Chondrocyte (in vitro differentiated cells): ENCODE measurements at places on chromosomes 13 and 19. TPM values are rescaled to one million over a fixed set of nuclear protein-coding genes. Genes with fewer than 3 reads are reported as not detected.

- no peak for DNase-seq
- H3K4me1 ChIP-seq = no peaks in the 10 kb centered on the region
- no peak overlapping the region for H3K4me3 ChIP-seq
- peaks cover 17% of the 10 kb centered on the region for H3K27me3 ChIP-seq
- no peaks in the 10 kb centered on the region for H3K36me3 ChIP-seq
Observed at GRCh38 chr13:102940143-102940542, 94.3 kb downstream of the ERCC5 start.

GRCh38 chr13:51453959-51454703 is 1.3 kb upstream of the INTS6 start:
- peaks cover 29% of the 10 kb centered on the region for H3K4me1 ChIP-seq
- H3K27ac ChIP-seq = peak overlapping the region; percentile 98
- DNase-seq = no peak
- H3K4me3 ChIP-seq = peak overlapping the region; percentile 87
- H3K36me3 ChIP-seq = peaks cover 10% of the 10 kb centered on the region
- no peaks in the 10 kb centered on the region for H3K27me3 ChIP-seq

- peak overlapping the region; percentile 100 for H3K27ac ChIP-seq
- peaks cover 14% of the 10 kb centered on the region for H3K36me3 ChIP-seq
- no peak for DNase-seq
Observed at GRCh38 chr19:40717880-40718773, 1.2 kb downstream of the ITPKC start.

DNA sequence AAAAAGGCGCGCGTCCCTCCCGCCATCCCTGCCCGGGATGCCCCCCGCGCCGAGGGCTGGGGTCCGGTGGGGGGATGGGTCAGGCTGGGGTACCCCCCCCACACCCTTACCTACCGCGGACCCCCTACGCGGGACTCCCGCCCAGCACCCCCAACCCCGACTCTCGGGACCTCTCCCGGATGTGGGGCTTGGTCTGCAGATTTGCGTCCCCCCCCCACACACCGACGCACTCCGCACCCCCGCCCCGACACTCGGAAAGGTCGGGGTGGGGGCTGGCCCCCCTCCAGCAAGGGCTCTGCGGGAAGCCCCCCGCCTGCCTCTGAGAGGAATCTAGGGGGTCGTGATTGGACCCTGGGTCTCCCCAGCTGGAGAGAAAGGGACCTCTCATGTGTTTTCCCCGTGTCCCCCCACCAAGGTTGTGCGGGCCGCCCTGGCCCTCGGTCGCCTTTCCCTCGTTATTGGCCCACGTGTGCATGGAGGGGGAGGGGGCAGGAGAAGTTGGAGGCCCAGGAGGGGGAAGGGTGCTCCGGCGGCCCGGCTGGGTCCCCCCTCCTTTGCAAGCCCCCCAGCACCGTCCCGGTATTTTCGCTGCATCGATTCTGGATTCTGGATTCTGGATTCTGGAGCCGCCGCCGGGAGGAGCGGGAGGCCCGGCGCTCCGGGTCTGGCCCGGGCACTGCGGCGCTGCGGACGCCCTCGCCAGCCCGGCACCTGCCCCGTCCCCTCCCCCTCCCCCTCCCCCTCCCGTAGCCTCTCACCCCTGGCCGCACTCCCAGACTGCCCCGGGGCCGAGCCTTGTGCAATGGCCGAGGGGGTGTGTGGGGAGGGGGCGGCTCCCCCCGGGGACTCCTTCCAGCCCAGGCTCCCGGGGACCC is 607 bp downstream of the NFIC start:
- peak overlapping the region; percentile 72 for H3K4me3 ChIP-seq
- no peaks in the 10 kb centered on the region for H3K27me3 ChIP-seq
- H3K4me1 ChIP-seq = peaks cover 58% of the 10 kb centered on the region
- H3K27ac ChIP-seq = peak overlapping the region; percentile 61

The NBEA gene
- total RNA-seq = 4.4 to 9.7 TPM (median 4.9 TPM) in 3 replicates

The HSD17B14 gene
- total RNA-seq = 11.4 to 13.6 TPM (median 13.5 TPM) in 3 replicates
